ENCODE measurements at places on chromosomes 6 and 20. TPM values are rescaled to one million over a fixed set of nuclear protein-coding genes. Genes with fewer than 3 reads are reported as not detected.

LPIN3 gene
- 0.44 TPM for polyA plus RNA-seq

OPRL1 gene
- 18.4 TPM for polyA plus RNA-seq

TRAPPC3L gene
- polyA plus RNA-seq: not detected

RAET1L gene
- not detected for polyA plus RNA-seq

ADGRF4 gene
- polyA plus RNA-seq: not detected

TFAP2D gene
- polyA plus RNA-seq: not detected

TREML4 gene
- not detected for polyA plus RNA-seq

DLK2 gene
- polyA plus RNA-seq: 19.8 TPM

GCLC gene
- 17.7 TPM for polyA plus RNA-seq

Measured in neural cell (in vitro differentiated cells).